Kidney (tissue), 22 donors: ENCODE measurements at places on chromosomes 4 and X.

DNA sequence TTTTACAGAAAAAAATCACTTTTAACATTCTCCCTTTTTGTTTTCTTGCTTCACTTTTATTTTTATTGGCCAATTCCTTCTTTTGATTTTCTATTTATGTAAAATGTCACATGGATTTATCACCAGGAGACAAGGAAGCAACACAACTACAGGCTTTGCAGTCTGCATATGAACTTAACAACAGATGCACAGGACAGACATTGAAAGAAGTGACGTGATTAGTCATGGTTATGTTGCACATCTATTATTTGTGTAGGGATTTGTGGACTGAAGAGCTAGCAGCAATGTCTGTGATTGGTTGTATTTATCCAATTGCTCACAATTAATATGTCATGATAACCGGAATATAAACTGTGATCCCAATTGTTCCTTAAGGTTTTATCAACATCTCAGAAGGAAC, 147.8 kb upstream of the KLF3 start:
- DNase-seq: no peak

- DNase-seq: no peak
Observed at GRCh38 chr4:11138964-11139363, 289.7 kb downstream of the HS3ST1 start.

GRCh38 chr4:126916626-126917140, 716.1 kb upstream of the INTU start:
- no peak for DNase-seq

DNA sequence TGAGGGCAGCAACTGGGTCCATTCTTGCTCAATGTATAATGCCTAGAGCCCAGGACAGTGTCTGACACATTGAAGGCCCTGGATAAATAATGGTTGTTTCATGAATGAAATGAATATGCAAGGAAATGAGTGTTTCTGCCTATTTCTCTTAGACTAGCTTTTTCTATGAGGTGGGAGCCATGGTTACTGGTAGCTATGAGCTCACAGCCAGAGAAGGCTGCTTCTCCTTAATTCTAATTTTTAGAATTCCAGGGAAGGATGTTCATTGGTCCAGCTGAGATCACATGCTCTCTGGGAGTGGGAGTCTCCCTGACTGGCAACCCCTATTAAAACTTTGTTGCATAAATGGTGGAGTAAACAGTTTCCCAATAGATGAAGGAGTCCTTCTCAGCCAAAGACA, 9.7 kb upstream of the DCUN1D4 start:
- DNase-seq: no peak

DNA sequence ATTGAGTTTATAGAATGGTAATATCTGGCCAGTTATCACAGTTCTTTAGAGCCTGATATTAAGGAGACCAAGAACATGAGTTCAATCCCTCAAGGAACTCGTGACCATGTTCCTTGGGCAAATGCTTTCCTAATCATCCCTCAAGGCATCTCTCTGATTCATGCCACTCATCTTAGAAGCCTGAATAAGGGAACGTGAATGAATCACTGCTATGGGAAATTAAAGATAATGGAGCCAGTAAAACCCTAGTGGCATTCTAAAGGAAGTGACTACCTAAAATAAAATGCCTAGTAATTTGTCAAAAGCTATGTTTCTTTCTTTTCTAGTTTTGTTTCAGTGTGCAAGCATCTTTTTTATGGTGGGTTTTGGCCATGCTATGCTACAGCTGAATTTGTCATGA, 1161.3 kb downstream of the C4orf33 start:
- no peak for DNase-seq

DNA sequence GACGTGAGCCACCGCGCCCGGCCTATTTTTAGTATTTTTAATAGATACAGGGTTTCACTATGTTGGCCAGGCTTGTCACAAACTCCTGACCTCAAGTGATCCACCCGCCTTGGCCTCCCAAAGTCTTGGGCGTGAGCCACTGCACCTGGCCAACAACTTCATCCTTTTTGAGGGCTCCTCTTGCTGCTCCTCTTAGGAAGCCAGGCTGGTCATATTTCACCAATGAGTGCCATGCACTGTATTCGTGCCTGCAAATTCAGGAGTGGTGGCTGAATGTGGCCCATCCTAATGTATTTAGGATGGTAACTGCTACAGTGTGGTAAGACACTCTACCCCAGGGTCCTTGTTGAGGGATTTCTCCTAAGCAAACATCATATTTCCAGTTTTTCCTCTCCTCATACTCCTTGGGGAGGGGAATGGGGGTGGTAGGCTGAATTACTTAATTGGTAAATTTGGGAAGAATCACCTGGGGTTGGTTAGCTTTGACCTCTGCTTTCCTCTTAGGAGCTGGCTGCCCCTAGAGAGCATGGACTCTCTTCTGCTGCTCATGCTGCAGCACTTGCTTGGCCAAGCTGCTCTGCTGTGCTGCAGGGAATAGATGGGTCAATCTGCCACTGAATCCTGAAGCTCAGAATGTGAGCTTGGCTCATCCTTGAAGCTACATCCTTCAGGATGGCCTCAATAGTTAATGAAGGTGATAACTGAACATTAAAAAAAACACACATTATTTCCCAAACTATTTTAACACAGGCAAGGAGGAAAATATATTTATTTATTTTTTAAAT, 167.4 kb downstream of the HS3ST1 start:
- DNase-seq: no peak

DNA sequence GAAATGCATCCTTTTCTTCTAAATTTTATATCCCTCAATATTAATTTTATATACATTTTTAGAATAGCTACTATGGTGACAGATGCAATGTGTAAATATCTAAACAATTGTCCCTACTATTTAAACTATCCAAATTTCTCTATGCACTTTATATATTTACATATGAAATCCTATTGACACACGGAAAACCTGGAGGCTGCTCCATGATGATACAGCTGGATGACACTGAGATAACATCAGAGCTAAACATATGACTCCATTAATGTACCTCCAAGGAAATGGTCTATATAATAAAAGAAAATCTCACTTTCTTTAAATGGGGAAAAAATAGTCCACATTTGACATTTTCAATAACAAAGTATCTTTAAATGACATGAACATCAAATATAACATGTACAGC, 43.7 kb downstream of the DDX60 start:
- DNase-seq: no peak

DNA sequence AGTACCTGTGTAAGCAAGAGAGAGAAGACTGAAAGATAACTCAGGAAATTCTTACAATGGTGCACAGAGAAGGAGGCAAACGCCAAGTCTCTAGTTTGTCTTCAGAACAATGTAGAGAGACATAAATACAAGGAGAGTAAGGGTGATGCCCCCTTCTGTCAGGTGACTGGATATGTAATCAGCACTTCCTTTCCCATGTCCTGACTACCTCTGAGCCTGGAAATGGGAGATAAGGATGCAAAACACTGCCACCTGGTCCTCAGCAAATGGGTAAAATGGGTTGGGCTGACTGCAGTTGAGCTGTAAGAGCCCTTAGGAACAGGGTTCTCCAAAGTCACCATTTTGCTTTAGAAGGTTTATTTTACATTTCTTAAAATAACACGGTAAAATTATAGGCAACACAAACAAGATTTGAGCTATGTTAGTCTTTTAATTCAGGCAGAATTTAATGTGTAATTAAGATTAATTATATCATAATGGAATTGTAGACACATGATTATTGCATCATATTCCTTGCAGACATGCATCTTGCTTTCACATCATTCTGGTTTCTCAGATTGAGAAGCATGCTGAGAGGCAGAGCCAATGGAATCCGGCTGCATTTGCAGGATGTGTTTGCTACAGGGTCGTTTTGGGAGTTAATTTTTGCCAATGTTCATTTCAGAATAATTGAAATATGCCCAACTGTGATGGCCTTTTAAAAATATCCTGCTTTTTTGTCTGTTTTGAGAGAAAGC, 37.2 kb upstream of the ARX start:
- DNase-seq: no peak

DNA sequence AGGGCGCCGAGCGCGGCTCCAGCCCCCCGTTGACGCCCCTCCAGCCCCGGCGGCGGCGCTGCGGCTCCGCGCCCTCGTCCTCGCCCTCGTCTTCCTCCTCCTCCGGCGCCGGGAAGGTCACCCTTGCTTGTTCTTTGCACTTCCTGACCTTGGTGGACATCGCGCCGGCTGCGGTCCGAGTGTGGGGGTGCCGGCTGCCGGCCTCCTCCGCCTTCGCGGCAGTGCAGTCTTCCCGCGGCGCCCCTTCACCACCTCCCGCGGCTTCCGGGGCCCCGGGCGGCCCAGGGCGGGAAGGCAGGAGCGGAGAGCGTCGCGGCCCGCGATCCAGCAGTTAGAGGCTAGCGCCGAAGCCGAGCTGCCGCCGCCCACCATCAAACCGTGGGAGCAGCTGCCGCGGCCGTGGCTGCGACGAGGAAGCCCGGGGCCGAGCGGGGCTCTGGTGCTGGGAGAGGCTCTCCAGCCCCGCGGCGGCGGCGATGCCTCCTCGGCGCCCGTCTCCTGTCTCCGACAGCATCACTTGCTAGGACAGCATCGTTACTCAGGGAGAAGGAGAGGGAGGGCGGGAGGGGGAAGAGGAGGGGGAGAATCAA, at the start of gene TRPC3:
Gene TRPC3, minus strand, starts transcription at position 540 of the 590 bp plus-strand sequence. Its CDS starts 380 bp downstream, at position 160.
- DNase-seq: peak; percentile 37

DNA sequence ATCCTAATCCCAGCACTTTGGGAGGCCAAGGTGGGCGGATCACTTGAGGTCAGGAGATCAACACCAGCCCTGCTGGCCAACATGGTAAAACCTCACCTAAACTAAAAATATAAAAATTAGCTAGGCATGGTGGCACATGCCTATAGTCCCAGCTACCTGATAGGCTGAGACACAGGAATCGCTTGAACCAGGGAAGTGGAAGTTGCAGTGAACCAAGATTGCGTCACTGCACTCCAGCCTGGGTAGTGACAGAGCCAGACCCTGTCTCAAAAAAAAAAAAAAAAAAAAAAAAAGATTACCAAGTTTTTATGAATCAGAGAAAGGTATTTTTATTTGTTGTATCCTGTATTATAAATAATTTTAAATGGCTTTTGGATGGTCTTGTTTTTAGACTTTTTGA, 15.1 kb downstream of the TRAPPC11 start:
- DNase-seq: no peak

DNA sequence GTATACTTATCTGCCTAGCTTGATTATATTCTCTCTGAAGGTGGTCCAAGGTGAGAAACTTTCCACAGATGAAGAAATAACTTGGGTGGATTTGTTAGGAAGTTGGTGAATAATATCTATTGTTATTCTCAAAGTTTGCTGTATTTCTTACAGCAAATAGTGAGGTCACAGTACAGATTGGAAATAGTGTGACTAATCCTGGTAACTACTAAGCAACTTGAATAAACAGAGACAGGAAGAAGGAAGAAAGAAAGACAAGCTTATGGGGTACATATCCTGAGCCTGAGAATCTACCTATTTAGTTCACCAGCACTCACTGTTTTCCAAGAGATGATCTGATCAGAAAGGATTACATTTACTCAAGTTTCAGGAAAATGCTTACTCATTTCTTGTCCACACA, 1416.1 kb downstream of the RPA4 start:
- no peak for DNase-seq

GRCh38 chrX:132956421-132957210, 1.8 kb downstream of the HS6ST2 start:
- DNase-seq: peak; percentile 25

DNA sequence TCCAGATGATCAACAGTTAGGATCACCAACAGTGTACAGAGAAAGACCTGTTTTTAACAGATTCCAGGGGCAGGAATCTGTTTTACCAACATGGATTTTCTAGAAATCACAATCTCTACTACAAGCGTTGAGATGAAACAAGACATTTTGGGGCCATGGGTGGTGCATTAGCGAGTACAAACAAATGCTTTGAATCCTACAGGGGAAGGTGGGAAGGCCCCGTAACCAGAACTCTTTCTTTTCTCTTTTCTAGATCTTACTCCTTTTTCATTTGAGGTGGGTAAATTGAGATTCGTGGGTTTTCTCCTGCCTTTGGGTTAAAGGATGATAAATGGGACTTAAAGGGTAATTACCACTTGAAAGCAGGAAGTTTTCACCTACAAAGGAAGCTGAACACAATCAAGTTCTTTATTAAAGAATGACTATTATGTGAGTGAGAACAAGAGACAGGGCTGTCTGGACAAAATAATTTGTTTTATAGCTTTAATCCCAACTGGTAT, 189.9 kb upstream of the ANXA3 start:
- no peak for DNase-seq

GRCh38 chrX:70049925-70050324, at the start of gene AWAT2:
Gene AWAT2, minus strand, starts transcription at chrX:70049938. Its CDS starts 6 bp downstream, at chrX:70049932.
- no peak for DNase-seq
